ENCODE measurements at places on chromosomes 6 and 20.
A peak's percentile ranks its signal among the peaks of the same experiment; 100 is the strongest.

GRCh38 chr20:50826121-50826520 is 31.3 kb downstream of the BCAS4 start:
- no peak for DNase-seq

GRCh38 chr20:59253779-59254319 is 46.6 kb upstream of the EDN3 start:
- no peak for DNase-seq

DNA sequence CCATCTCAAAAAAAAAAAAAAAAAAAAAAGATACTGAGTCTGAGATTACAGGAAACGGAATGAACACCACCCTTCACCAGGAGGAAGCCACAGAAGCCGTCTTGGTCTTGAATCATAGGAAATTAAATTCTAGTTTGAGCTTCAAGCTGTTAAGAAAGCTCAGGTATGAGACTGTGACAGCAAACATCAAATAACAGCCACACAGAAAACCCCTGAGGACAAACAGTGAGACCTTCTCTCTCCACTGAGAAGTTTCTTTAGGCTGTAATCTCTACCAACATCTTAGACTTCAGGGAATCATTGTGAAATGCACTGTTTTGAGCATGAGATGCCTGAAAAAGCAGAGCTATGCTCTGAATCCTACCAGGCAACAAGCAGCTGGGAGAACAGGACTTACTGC is 30.8 kb downstream of the PDE10A start:
- DNase-seq, result no peak

DNA sequence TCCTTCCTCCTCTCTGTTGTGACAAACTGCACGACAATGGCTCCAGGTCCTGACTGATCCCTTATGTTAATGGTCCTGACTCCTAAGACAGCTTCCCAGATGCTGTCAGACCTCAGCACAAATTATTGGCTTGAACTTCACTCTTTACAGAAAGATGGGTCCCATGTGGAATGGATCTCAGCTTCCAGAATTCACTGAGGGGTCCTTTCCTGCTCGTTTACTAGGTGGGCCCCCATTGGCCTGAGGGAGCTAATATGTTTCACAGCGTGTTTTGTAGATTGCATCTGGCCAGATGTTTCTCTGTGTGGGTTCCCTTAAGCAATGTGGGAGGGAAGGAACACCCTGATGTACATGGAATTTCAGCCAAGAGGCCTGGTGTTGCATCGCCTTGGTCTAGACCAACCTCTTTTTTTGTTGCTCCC is 826.6 kb downstream of the MAFB start:
- DNase-seq, result no peak

- DNase-seq, result no peak
These were observed 582.1 kb upstream of the HTR1E start for GRCh38 chr6:86355271-86355670.

DNA sequence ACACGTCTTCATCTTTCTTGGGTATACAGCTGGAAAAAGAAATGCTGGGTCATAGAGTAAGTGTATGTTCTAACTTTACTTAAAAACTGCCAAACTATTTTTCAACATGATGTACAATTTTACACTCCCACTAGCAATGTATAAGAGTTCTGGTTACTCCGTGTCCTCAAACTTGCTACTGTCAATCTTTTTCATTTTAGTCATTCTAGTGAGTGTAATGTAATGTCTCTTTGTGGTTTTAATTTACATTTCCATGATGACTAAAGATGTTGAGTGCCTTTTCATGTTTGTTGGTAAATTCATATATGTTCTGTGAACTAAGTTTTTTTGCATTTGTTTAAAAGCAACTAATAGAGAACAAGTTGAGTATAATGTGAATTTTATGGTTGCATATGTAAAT is 43.9 kb downstream of the ATG5 start:
- DNase-seq, result no peak

DNA sequence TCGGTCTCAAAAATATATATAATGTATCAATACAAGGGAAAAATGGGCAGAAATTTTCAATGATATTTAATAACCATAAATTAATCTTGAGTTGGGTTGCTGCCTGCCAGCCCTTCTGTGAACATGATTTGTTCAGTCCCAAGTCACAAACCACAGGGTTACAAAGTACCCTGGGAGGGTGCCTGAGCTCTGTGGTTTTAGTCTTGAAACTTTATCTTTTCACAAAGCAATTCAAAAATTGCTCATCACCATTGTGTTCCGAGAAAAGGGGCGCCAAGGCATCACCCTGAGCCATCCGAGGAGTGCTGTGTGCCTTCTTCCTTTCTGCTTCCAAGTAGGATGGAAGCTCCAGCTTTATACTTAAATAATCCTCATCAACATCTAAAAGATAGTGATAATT is 141.6 kb upstream of the AKAP12 start:
- no peak for DNase-seq

DNA sequence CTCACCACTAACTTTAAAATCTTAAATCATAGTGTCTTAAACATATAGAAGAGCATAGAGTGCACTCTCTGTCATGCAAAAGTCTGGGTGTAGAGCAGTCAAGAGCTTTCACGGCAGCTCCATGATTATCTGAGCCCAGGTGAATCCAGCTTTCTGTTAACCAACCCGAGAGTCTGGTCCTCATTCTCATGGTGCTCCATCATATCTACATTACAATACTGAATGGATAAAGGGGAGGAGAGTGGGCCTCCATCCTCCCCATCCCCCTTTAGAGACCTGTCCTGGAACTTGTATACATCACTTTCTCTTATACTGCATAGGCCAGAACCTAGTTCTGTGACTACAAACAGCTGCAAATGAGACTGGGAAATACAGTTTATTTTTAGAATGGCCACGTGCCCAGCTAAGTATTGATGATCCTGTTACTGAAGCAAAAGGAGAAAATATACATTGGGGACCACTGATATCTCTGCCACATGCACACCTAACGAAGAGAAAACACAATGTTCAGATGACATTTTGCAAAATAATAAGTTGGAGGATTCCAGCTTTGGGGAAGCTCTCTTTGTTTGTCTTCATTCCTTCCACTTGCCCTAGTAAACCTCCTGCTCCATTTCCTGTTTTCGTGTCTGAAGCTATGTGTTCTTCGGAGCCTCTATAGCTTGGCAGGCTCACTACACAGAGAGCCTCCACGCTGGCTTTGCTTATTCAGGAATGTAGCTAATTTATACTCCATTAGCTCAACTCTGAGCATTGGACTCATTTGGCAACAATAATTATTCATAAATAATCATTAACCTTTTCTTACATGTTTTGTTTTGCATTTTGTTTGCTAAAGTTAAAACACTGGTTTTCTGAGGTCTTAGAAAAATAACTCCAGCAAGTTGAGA is 110.1 kb downstream of the IYD start:
- peak; percentile 78 for DNase-seq

DNA sequence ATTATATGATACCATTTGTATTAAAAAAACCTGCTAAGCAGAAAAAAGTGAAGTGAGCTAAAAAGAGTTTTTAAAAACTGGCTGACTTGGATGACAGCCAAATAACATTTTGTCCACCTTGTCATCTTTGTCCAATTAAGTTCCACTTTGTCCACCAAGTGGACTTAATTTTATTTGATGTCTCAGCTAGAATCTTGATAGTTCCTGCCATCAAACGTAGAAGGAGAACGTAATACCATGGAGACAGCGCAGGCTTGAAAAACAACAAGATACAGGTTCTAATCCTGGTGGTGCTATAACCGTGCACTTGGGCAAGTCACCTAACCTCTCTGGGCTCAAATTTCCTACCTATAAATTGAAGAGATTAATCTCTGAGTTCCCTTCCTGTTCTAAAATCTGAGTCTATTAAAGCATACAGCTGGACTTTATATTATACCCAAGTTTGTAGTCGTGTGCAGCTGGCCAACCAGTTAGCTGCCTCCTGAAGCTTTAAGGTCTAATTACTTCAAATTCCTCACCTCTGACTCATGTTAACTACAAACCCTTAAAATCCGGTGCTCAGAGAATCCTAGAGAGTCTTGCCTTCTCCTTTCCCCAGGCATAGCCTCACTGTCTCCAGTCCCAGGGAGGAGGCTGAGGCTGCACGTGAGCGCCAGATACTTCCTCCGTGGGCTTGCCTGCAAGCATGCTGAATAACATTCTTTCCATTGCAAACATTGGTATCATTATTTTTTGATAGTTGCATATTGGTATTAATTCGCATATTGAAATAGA is 16.8 kb downstream of the TMEM244 start:
- no peak for DNase-seq

- DNase-seq, result no peak
These were observed 201.0 kb upstream of the CST7 start for GRCh38 chr20:24747881-24748595.

DNA sequence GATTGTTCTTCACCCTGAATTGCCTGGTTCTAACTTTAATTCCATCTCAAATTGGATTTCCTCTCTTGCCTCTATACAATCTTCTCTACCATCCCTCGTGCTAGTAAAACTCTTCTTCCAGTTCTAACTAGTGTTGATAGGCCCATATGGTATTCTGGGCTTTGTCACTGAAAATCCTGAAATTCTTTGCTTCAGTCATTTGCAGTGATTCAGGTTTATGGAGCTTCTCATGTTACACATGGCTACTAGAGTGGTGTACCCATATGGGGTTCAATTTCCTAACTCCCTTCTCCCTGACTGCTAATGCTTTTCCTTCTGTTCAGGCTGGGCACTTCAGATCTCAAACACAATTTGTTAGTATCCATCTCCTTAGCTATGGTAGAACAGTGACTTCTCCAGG is 956.6 kb downstream of the KIF16B start:
- DNase-seq, result no peak

DNA sequence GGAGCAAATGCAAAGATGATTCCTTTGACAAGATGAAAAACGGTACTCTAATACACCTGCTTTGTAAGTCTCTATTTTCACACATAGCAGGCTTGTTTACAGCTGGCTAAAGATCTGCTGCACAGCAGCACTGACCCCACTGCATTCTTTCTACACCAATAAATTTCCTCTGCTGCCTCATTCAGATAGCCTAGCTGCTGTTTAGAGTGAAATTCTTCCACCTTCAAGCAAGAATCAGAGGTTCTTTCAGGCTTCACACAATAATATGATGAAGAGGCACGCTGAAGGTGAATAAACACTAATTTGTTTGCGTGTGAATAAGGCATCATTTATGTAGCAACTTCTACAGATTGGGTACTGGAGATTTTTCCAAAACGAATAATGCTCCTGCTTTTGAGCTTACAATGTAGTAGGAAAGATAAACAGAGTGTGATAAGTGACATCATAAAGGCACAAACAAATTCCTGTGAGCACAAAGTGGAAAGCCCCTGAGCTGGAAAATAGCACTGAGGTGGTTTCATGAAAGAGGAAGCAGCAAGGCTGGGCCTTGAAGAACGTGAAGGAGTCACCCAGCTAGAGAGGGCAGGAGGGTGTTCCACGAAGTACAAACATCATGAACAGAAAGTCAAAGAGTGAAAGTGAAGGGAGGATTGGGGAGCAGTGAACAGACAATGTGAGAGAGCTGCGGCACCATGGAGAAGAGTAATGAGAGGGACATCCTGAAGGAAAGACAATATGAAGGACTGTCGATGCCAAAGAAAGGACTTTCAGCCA is 543.4 kb downstream of the CD83 start:
- DNase-seq, result no peak

DNA sequence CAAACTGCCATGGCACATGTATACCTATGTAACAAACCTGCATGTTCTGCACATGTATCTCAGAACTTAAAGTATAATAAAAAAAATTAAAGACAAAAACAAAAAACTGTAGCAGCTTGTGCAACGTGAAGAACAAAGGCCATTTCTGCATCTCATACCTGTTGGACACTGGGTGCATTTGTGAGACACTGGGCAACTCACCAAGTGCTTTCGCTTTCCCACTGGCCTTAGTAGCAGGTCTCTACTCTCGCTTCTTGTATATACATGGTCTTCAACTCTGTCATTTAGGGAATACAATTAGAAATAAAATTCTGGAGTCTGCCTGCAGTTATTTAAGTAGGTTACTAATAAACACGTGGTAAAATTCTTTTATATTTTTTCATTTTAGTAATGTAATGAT is 423.8 kb downstream of the CBLN4 start:
- DNase-seq, result no peak

DNA sequence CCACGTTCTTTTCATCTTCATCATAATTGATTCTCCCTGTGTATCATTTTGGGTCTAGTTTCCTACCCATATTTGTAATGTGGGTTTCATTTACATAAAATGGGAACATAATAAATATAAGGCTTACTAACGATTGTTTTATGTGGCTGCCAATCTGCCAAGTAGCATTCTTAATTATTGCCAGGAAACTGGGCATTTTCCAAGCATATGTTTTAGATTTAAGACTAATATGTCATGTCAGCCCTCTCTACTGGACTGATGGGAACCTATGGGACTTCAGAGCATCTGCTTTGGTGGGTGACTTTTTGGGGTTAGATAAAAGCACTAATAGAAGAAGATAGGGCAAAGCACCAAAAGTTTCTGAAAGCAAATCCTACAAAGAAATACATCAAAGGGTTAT is 157.5 kb downstream of the TBX18 start:
- DNase-seq, result no peak

GRCh38 chr20:41508335-41508734 is 109.8 kb downstream of the CHD6 start:
- no peak for DNase-seq

DNA sequence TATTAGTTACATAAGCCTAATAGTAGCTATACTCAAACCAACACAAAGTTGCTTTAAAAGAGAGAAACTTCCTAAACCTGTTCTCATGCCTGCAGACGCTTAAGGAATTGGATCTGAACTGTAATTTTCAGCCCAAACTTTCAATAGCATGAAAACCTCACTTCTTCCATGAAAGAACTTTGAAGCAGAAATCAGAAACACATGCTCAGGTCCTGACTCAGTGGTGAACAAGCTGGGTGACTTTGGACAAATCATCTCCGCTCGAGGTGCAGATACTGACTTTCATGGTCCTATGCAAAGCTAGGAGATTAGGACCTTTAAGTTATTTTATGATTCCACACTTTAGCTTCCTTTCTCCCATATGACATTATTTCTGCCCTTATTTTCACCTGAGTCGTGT is 36.5 kb downstream of the NOX3 start:
- no peak for DNase-seq

- no peak for DNase-seq
These were observed 208.3 kb downstream of the SYNDIG1 start for GRCh38 chr20:24677626-24678315.

DNA sequence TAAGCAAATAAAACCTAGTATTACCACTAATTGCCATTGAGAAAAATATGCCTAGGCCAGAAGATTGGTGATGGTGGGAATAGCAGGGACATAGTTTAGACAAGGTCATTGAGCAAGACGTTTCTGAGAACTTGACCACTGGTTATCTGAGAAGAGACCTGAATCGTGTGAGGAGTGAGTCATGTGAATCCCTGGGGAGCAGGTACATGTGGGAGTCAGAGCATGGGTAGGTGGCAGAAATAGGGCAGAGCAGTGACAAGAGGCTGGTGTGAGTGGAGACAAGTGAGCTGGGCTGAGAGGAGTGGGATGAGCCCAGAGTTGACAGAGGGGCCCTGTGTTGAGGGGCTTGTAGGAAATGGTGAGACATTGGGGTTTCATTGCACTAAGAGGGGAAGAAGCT is 16.4 kb downstream of the MICA start:
- no peak for DNase-seq

- DNase-seq, result no peak
These were observed 124.1 kb upstream of the RPS6KA2 start for GRCh38 chr6:166751051-166751595.

Measured in forelimb muscle (tissue), 1 donor.